HCEC 1CT (cell line): ENCODE measurements at places on chromosomes 1 and 21.

DNA sequence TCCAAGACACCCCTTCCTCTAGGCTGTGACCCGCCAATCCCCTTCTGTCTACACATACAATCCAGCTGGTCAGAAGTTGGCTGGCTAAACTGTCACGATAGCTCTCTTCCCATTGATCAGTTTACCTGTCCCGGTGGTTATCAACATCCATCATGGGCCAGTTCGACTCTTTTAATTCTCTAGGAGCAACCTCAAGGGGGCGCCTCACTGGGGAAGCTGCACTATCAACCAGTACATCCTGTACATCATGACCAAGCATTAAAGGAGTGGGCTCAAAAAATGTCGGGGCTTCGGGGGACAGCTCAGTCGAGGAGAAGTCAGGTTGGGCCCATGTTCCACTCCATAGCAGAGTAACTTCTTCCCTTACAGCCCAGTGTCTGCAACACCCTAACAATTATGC lies 53.2 kb upstream of the B3GALNT2 start:
- DNase-seq: no peak

GRCh38 chr1:245825128-245825901 lies 670.5 kb downstream of the KIF26B start:
- DNase-seq: no peak

GRCh38 chr1:177592624-177593023 lies 377.2 kb downstream of the SEC16B start:
- no peak for DNase-seq

DNA sequence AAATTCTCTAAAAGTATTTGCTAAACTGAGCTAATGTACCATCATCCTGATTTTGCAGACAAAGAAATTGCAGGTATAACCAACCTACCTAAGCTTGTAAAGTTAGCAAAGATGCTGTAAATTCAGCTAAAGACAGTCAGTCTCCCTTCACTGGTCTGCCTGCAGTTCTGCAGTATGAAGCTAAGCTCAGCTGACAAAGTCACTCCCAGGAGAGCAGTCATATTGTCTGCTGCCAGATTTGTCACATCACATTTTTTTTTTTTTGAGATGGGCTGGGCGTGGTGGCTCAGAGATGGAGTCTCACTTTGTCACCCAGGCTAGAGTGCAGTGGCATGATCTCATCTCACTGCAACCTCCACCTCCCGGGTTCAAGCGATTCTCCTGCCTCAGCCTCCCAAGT lies 8.9 kb upstream of the CMPK1 start:
- DNase-seq: no peak

GRCh38 chr1:170133766-170134495 lies 11.8 kb upstream of the NTMT2 start:
- peak; percentile 9 for DNase-seq

DNA sequence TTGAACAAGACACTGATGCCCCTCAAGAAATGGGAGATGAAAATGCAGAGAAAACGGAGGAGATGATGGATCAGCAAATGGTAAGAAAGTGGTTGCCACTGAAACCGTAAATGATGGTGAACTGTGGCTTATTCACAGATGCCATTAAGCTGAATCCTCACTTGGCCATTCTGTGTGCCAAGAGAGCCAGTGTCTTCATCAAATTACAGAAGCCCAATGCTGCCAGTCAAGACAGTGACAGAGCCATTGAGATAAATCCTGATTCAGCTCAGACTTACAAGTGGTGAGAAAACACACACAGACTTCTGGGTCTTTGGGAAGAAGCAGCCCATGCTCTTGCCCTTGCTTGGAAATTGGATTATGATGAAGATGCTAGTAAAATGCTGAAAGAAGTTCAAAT lies 52.5 kb downstream of the NBPF6 start:
- peak; percentile 58 for DNase-seq

GRCh38 chr1:184214128-184214527 lies 162.6 kb downstream of the TSEN15 start:
- DNase-seq: no peak

- no peak for DNase-seq
Observed at GRCh38 chr1:245875581-245876261, 631.4 kb downstream of the SMYD3 start.

- DNase-seq: peak; percentile 41
Observed at GRCh38 chr1:24707687-24708086, 37.6 kb upstream of the CLIC4 start.

GRCh38 chr21:44549525-44550211 lies 1.6 kb downstream of the KRTAP10-2 start:
- DNase-seq: no peak

DNA sequence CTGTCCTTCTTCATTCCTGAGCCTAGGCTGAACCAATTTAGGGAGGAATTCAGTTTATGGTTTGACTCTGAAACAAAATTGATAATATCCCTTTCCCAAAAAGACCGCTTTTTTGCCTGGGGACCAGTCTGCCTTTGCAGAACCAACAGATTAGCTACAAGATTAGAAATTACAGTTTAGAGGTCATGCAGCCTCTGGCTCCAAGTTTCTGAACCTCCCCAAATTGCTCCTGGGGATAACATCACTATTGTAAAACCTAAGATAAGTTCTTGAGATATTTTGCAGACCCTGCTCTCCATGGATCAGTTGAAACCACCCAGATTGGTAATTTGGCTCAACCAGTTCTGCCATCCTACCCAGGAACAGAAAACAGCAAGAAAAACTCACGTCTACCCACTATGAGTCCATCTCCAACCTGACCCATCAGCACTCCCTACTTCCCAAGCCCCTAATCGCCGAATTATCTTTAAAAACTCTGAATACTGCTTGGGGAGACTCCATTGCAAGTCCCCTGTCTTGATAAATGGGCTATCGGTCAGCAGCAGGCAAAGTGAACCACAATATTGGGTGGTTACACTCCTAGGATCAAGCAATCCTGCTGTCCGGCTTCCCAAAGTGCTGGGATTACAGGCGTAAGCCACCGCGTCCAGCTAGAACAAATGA lies 605 bp upstream of the RABGGTB start:
- no peak for DNase-seq

GRCh38 chr21:26119906-26120305 lies 50.7 kb downstream of the APP start:
- DNase-seq: no peak

- DNase-seq: no peak
Observed at GRCh38 chr21:31442339-31442738, 98.3 kb upstream of the TIAM1 start.

- DNase-seq: no peak
Observed at GRCh38 chr1:169529068-169529642, 43.4 kb upstream of the SLC19A2 start.

DNA sequence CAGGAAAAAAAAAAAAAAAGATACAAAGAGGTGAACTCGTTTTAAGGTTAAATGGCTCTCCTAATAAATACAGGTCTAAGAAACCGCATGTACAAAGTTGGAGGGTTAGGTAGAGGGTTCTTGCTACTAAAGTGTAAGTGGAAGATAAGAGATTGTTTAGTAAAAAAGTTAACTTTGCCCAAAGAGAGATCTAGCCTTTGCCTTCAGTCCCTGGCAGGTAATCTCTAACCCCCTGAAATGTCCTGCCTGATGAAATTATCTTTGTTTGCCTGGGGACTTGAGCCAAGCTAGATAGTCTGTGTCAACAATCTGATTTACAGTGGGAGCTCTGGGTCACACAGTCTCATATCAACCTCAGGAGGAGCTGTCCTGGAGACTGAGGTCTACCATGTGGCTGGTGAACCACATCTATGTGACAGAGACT lies 57.6 kb downstream of the TRIM33 start:
- DNase-seq: no peak

DNA sequence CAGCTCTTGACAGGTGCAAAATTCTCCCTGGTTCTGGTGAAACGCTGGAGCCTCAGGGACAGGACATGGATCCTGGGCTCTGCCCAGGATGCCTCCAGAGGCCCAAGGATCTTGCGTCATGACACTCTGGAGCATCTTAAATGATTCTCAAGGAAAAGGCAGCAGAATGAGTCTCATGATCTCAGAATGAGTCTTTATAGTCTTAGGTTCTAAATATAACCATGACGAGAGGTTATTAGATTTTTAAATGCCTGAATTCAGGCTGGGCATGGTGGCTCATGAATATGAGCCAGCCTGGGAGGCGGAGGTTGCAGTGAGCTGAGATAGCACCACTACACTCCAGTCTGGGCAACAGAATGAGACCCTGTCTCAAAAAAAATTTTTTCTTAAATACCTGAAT lies 55.5 kb downstream of the ECE1 start:
- peak; percentile 41 for DNase-seq

- DNase-seq: no peak
Observed at GRCh38 chr1:205451759-205452164, 4.1 kb downstream of the BLACAT1 start.

DNA sequence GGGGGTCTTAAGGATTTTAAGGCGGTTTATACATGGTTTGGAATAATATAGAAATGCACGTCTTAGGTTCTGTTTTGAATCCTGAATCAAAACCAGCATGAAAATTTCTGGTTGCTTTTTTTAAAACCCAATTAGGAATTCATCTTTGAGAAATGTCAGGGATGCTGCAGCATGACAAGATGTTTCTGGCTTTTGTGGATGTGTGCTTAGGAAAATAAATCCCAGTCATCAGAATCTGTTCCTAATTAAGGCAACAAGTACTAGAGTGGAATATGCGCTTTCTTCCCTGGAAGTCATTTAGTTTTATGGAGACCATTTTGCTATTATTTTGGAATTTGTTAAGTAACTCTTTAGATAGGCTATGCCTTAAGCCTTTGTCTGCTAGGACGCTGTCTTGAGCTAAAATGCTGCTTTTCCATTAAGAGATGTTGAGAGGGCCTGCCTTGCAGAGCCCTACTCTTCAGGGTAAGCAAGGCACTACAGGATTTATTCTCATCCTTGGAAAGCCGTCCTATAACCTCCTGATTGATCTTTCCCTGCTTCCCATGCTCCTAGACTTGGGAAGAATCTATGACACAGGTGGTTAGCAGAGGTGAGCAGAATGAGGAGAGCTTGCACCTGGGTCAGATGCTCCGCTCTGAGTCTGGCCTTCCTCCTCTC lies 332.8 kb downstream of the DISC1 start:
- DNase-seq: no peak

GRCh38 chr1:85502625-85503083 lies 37.7 kb upstream of the DDAH1 start:
- peak; percentile 78 for DNase-seq

DNA sequence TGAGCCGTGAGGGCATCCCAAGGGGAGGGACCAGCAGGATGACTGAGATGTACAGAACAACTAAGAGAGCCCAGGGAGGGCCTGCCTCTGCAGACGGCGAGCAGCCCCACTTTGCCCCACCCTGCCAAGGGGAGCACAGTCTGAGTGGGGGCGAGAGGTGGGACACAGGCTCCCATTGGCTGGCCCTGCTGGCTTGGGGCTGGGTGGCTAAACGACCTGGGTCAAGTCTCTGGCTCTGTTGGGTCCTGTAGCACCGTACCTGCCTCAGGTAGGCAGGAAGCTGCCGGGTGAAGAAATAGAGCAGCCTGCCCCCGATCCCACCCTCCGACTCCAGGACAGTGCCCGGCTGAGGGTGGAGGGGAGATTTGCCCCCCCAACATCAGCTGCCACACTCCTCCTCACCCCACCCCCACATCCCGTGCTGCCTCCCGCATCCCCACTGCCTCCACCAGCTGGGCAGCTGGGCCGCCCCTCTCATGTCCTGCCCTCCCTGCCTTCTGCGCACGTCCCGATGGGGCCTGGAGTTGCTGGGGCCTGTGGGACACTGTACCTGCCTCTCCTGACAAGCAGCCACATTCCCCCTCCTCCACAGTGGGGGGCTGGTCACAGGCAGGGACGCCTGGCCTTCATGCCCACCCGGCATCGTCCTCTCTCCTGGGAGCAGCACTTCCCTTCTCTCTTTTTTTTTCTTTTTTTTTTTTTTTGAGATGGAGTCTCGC lies 12.6 kb upstream of the PLEKHG5 start:
- no peak for DNase-seq

DNA sequence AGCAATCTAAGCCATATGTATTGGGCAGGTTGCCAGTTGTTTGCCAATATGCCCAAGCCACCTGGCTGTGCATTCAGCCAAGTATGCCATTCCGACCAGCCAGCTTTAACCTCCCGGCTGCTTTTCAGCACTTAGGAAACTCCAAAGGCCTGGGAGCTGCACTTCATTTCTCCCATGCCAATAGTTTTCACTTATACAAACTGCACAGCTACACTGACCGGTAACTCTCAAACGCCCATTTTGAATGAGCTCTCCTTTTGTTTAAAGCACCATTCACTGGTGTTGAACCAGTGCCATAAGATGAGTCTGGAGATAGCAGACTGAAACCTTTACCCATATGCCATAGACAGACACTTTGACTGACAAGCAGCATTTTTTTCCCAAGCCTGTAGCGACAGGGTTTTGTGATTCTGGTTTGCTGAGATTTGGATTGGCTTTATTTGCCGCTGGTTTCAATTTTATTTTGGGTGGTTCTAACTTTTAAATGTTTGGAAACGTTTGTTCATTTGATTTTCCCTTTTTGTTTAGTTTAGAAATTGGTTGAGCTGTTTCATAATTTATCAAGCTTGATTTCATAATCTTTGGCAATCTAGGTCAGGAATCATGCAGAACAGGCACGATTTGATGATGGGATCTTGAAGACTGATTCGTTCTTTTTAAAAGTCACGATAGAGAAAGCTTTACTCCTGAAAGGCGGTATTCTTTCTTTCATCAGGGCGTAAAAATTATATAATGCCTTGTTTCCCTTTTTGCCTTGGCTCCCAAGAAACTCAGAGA lies 144.6 kb downstream of the NFIA start:
- DNase-seq: peak; percentile 24

- no peak for DNase-seq
Observed at GRCh38 chr1:199322278-199322677, 683.4 kb downstream of the PTPRC start.

- DNase-seq: no peak
Observed at GRCh38 chr1:121483234-121483633, 298.5 kb downstream of the SRGAP2C start.

DNA sequence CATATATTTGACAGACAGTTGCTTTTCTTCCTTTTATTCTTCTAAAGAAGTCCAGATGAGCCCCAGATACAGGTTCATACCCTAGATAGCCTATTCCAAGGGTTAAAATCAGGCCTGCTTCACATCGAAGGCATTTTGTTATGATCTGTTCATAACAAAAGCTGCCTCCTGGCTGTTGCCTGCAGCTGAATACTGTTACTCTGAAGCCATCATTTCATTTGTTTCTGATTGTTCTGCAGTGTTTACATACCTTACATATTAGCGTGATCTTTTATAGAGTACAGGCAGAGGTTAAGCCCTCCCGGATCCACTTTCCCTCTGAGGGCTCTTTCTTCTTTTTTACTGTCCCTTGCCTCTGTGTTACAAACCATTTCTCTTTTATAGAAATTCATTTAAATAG lies 219.0 kb upstream of the HOOK1 start:
- peak; percentile 84 for DNase-seq

- DNase-seq: no peak
Observed at GRCh38 chr1:164949771-164950471, 390.9 kb downstream of the PBX1 start.

- no peak for DNase-seq
Observed at GRCh38 chr1:166612886-166613285, 226.4 kb upstream of the POGK start.

DNA sequence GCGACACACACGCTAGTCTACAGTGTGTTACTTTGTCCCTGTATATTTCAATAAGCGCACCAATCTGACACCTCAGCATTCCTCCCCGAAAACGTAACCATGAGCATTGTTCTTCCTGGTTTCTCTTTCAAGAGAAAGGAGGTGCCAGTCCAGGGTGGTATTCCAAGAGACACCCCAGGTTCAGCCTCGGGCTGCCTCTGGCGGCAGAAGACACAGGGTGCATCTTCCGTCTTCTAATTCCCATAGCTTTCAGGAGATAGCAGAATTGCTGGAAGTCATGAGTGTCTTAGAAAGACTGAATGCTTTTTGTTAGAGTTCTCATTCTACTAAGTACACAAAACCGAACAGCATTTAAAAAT lies 15.9 kb upstream of the RGS8 start:
- DNase-seq: no peak

GRCh38 chr1:70264839-70265238 lies 43.7 kb downstream of the SRSF11 start:
- no peak for DNase-seq
